ENCODE measurements at places on chromosomes 1 and 21.

GRCh38 chr1:198143797-198144196 is 13.0 kb upstream of the NEK7 start:
- no peak for DNase-seq

GRCh38 chr1:37439349-37439995 is 34.9 kb upstream of the ZC3H12A start:
- DNase-seq: no peak

DNA sequence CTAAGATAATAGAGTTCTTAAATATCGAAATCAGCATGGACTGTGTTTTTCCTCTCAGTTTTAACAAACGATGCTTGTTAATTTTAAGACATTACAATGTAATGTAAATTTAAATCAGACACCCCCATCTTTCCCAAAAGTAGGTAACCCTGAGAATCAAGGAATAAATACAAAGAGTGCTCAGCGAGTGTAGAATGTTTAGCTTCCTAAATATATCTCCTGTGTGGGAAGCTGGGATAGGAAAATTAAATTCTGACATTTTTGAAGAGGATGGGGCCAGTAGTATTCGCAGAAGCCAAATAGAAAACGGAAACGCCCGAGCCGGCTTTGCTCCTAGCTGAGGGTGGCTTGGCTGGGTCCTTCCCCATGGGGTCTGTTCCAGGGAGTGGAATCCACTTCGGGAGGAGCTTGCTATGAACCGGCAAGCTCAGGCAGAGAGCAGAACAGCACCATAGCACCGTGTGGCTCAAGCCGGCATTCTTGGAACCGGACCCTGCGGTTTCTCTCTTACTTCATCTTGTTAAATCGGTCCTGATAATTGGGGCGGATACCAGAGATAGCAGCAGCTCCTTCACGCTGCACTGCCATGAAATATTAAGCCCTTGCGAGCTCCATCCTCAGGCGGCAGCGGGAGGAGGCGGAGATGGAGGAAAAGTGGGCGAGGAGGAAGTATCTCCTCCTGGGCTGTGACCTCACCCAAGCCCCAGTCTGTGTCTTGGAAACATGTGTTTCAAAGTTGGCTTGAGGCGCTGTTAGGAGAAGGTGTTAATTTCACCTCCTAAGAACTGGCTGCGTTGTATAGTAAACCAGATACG is 24.9 kb downstream of the MAP3K7CL start:
- no peak for DNase-seq

DNA sequence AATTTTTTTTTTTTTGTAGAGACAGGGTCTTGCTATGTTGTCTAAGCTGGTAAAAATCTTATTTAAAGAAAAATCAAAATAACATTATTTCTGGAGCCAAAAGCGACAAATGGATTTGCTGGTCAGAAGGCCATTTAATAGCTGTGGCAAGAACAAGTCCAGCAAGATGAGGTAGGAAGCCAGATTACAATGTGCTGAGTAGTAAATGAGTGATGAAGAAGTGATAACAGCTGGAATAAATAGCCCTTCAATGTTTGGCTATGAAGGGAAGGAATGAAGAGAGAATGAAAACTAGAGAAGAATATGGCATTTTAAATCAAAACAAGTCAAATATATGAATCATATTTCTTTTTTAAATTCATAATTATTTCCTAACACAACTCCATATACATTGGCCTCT is 34.5 kb downstream of the SYDE2 start:
- DNase-seq: no peak

GRCh38 chr1:1355416-1355815 is 2.9 kb downstream of the MXRA8 start:
- DNase-seq: no peak

DNA sequence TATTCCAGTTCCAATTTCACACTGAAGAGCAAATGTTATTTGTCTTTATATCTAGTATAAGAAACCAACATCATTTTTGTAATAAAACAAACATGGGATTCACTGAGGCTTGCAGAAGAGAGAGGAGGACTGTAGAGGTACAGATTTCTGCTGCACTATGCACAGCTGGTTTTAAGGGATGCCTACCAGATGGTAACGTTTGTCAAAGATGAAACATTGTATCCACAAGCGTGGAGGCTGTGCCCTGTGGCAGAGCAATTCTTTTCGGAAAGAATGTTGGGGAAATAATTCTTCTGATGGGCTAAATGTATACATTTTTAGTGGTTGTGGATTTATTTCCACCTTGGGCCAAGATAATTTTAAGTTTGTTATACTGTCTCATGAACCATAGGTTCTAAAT is 272.4 kb downstream of the DUSP10 start:
- DNase-seq: no peak

DNA sequence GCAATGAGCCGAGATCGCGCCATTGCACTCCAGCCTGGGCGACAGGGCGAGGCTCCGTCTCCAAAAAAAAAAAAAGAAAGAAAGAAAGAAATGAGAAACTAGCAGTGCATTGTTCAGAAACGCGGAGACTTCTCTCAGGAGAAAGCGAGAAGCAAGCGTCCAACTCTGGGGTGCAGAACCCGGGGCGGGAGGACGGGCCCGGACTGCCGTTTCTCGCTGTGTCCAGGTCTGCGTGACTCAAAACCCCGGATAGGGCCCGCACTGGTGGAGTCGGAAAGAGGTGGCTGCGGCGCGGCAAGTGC is 395 bp upstream of the MIB2 start:
- no peak for DNase-seq

- no peak for DNase-seq
These were observed 65.2 kb downstream of the SYT2 start for GRCh38 chr1:202645097-202645476.

DNA sequence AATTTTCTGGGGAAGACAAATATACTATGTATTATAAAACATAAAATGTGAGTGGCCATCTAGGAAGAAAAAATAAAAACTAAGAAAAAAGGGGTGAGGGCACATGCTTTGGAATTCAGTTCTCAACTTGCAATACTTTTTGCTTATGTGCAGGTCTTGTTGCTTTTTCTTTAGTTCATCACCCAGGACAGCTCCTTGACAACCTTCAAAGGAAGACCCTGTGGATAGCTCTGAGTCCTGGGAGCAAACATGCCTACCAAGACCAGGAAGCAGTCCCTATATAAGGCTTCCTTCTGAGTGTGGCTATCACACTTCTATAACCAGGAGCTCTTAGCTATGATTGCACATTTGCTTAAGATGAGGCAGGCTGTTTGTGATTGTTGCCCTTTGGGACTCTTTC is 78.0 kb downstream of the WDR64 start:
- no peak for DNase-seq

DNA sequence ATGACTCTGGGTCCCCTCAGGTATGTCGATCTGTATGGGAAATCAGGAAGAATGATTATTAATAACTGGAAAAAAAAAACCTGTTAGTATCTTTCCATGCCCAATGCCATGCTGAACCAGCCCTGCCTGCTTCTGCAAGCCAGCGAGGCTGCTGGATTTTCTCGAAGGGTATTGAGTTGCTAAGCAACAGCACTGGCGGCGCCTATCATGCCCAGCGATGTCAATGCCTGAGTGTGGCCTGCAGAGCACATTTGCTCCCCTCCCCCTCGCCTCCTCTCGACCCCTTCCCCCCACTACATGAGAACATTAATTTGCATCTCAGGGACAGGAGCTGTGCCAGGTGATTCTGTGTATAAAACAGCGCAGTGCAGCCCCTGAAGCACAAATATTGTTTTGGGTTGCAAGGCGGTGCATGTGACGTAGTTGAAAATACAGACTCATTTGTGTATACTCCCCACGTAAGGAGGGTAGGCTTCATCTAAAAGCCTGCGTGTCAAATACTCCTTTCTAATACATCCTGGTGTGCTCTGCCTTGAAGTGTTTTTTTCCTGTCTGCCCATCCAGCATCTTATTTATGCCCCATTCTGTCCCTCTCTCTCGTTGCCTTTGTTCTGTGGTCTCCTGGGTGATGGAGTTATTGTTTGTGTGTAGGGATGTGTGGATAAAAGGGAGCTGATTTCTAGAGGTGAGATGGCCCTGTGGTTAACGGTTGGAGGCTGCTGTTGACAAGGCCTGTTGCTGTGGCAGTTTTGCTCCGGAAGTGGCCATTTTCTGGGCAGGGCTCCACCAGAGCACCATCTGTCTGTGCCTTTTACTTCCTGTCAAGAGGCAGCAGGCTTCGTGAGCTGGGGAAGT is 32.7 kb upstream of the ATP5PO start:
- DNase-seq: peak; percentile 72

DNA sequence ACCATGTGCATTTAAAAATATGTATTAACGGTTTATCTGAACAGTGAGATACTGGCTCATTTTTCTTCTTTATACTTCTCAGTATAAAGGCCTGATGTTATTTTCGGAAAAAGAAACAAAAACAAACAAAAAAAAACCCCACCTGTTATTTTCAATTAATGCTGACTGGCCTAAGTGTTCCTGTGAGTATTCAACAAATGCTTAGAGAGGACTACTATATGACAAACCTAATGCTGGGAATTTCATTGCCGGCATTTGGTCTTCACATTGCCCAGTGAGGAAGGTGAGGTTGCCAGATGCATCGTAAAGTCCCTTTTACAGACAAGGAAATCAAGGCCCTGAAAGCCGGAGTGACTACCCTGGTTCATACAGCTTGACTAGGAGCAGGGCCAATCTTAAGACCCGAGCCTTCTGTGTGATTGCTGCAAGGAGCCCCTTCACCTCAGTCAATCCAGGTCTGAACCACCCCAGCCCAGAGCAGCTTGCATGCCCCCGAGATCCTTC is 599 bp downstream of the MRPL24 start:
- no peak for DNase-seq

DNA sequence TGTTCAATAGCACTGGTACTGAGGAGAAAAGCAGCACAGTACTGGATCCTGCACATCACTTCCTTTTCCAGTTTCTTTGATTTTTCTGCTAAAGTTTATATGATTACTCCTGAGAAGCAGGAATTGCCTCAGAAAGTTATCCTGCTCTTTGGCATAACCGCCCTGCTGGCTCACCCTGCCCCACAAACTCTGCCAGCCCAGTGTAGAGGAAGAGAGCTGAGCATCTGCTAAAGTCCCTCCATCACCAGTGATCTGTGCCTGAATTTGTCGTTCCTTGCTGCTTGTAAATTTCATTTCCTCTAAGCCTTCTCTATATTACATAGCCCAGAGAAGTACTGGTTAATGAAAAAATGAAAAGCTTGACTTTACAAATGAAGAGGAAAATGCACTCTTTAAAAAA is 87.0 kb upstream of the C1orf21 start:
- DNase-seq: no peak

GRCh38 chr1:181405584-181405983 is 77.7 kb upstream of the CACNA1E start:
- no peak for DNase-seq

DNA sequence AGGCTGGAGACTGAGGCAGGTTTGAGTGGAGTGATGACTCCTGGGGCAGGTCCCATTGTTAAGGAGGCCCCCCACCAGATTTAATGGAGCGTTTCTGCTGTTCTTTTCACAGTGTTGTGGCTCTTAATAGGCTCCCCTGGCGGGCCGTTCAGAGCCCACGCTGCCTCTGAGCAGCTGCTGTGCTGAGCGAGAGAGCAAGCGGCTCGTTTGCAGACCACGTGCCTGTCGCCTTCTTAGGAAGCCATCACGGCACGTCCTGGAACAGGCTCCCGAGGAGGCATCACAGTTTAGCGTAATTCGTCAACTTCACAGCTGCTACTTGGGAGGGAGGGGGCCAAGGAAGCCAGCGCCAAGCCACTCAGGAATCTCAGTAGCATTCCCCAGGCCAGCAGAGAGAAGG is 70.5 kb upstream of the CTTNBP2NL start:
- DNase-seq: no peak

- DNase-seq: no peak
These were observed 293.1 kb downstream of the LMX1A start for GRCh38 chr1:165063181-165063965.

DNA sequence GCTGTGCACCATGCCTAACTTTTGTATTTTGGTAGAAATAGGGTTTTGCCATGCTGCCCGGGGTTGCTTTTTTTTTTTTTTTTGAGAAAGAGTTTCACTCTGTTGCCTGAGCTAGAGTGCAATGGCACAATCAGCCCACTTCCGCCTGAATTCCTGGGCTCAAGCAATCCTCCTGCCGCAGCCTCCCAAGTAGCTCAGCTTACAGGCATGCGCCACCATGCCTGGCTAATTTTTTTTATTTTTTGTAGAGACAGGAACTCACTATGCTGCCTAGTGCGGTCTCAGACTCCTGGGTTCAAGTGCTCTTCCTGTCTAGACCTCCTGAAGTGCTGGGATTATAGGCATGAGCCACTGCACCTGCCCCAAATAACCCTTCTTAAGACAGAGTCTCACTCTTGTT is 153.5 kb downstream of the SLC45A1 start:
- DNase-seq: no peak

DNA sequence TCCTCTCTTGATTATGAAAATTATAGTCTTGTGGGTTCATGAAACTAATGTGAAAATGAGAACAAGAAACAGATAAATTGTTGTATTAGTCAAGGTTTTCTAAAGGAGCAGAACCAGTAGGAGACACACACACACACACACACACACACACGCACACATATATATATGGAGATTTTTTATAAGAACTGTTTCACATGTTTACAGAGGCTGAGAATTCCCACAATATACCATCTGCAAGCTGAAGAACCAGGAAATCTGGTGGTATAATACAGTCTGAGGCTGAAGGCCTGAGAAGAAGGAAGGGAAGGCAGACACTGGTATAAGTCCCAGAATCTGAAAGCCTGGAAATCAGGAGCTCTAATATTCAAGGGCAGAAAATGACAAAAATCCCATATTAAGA is 70.9 kb upstream of the RGS18 start:
- DNase-seq: no peak

GRCh38 chr1:25810341-25811299 is 9.1 kb upstream of the MTFR1L start:
- DNase-seq: peak; percentile 64

- no peak for DNase-seq
These were observed 11.2 kb upstream of the FOXO6 start for GRCh38 chr1:41350055-41350378.

- DNase-seq: no peak
These were observed 248.3 kb upstream of the NEGR1 start for GRCh38 chr1:72530646-72531045.

Measured in midbrain (tissue), 1 donor.